ENCODE measurements at places on chromosomes 12 and 14.

DNA sequence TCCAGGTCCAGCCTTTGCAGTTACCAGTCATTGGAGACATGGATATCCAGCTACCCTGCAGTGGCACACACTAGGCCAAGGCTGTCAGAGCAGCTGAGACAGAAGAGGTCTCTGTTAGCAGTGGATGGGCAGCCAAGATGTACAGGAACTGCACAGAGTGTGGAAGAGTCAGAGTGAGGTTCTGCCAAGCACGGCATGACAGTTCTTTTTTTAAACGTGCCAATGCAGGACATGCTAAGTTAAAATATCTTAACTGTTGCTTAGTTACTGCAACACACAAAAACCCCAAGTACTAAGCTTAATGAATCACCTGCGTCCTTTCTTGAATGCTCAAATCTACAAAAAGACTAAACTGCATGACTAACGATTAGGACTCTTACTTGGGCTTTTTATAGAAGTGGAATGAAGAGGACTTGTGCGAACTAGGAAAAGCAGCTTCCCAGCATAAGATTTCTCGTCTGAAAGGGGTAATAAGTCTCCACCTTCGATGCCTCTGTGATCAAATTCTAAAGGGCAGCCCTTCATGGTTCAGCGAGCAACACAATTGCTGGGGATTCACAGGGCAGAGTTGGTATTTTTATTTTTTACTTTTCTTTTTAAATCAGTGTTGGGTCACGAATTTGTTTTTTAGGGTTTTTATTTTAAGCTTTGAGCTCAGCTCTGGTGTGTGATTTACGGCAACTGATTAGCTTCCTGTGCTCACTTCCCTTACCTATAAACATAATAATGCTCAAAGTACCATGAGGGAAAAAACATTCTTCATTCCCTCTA, 20.6 kb downstream of the MAPK1IP1L start:
- H3K4me1 ChIP-seq: peaks cover 22% of the 10 kb centered on the region
- no peak overlapping the region for H3K27ac ChIP-seq
- no peak overlapping the region for H3K4me3 ChIP-seq
- no peaks in the 10 kb centered on the region for H3K27me3 ChIP-seq
- H3K36me3 ChIP-seq: peaks cover 7% of the 10 kb centered on the region

- peaks cover 23% of the 10 kb centered on the region for H3K4me1 ChIP-seq
- DNase-seq: no peak
- H3K27ac ChIP-seq: no peak overlapping the region
- no peaks in the 10 kb centered on the region for H3K36me3 ChIP-seq
- H3K27me3 ChIP-seq: peaks cover 30% of the 10 kb centered on the region
These were observed 1.1 kb upstream of the BCDIN3D start for GRCh38 chr12:49843876-49844437.

DNA sequence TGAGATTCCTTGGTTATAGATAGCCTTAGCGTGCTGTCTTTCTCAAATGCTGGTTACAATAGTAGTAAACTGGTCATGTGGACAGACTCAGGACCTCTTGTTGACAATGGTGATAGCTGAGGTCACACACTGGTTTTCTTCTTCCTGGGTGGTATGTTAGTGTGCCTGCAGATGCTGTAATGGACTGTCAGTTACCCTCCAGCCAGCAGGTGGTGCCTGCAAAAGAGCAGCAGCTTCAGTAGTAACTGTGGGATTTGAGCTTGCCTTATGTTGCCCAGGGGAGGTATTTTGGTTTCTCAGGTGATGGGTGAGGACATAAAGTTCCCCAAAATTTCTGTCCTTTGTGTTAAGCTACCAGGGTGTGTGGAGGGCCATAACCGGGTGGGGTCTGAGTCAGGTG, 33.7 kb upstream of the SCAF11 start:
- H3K4me3 ChIP-seq: no peak overlapping the region
- no peak overlapping the region for H3K27ac ChIP-seq
- H3K27me3 ChIP-seq: peaks cover 34% of the 10 kb centered on the region
- H3K4me1 ChIP-seq: no peaks in the 10 kb centered on the region
- no peak for DNase-seq

DNA sequence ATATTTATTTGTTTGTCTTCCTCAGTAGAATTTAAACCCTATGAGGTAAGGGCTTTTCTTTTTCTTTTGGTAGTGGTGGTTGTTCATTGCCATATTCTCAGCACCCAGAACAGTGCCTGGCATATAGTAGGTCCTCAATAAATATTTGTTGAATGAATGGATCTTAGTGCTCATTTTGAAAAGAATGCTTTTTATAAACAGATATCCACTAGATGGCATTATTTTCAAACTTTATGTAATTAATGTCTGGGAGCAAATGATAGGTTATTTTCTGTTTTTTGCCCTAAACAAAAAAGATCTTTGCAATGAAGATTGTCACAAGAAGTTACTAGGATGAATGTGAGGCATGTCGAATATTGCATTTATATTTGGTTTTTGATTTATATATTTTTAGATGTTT, 64.1 kb downstream of the RAD51B start:
- no peak overlapping the region for H3K27ac ChIP-seq
- H3K4me3 ChIP-seq: no peak overlapping the region
- H3K27me3 ChIP-seq: no peaks in the 10 kb centered on the region

GRCh38 chr14:64082837-64083236, 211.3 kb downstream of the ESR2 start:
- no peak for DNase-seq
- H3K27me3 ChIP-seq: no peaks in the 10 kb centered on the region
- H3K36me3 ChIP-seq: peaks cover 11% of the 10 kb centered on the region
- no peaks in the 10 kb centered on the region for H3K4me1 ChIP-seq

DNA sequence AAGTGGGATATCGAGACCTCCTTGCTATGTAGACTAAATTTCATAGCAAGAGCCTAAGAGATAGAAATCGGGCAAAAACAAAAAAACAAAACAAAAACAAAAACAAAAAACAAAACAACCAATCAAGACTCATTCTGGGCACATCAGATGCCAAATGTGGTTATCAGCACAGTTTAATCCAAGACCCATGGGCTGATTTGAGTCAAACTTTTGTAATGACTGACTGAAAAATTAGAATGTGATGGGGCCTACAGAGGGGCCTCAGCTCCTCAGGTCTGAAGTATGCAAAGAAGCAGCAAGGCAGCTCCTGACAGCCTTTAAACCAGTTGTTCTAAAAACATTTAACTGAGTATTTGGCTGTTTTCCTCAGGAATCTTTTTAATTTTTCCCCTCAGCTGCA, 49.3 kb downstream of the SLC4A8 start:
- H3K4me1 ChIP-seq: no peaks in the 10 kb centered on the region
- H3K27ac ChIP-seq: no peak overlapping the region
- no peaks in the 10 kb centered on the region for H3K27me3 ChIP-seq
- no peak overlapping the region for H3K4me3 ChIP-seq
- H3K36me3 ChIP-seq: peaks cover 6% of the 10 kb centered on the region

GRCh38 chr12:51025338-51025835, 797 bp downstream of the SLC11A2 start:
- H3K4me1 ChIP-seq: peaks cover 47% of the 10 kb centered on the region
- peak overlapping the region; percentile 97 for H3K4me3 ChIP-seq
- peak overlapping the region; percentile 96 for H3K27ac ChIP-seq
- no peak for DNase-seq
- H3K36me3 ChIP-seq: peaks cover 1% of the 10 kb centered on the region
- H3K27me3 ChIP-seq: no peaks in the 10 kb centered on the region

DNA sequence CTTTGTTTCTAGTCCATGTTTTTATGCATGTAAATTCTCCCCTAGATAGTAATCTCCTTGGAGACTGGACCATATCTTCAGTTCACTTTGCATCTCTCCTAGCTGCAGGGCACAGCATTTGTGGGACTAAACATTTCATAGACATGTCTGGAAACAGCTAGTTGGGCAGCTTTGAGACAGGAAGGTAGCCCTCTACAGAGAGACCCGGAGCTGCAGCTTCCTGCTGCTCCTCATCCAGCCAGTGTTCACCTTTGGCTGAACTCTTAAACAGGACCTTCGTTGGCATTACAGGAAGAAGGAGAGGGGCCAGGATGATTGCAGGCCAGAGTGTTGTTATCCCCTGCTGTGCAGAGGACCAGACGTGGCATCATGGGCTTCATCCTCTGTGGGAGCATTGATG, 52.9 kb downstream of the GNS start:
- DNase-seq: no peak
- H3K4me3 ChIP-seq: no peak overlapping the region
- no peaks in the 10 kb centered on the region for H3K36me3 ChIP-seq
- no peak overlapping the region for H3K27ac ChIP-seq

GRCh38 chr14:55688566-55688965, 108.6 kb downstream of the KTN1 start:
- DNase-seq: no peak
- H3K27ac ChIP-seq: no peak overlapping the region
- H3K4me1 ChIP-seq: no peaks in the 10 kb centered on the region

GRCh38 chr14:53651096-53651740, 305.4 kb downstream of the BMP4 start:
- H3K36me3 ChIP-seq: no peaks in the 10 kb centered on the region
- no peak for DNase-seq
- H3K27me3 ChIP-seq: peaks cover 17% of the 10 kb centered on the region
- H3K27ac ChIP-seq: no peak overlapping the region
- no peak overlapping the region for H3K4me3 ChIP-seq

GRCh38 chr12:79624378-79624777, 66.4 kb downstream of the PAWR start:
- H3K27me3 ChIP-seq: no peaks in the 10 kb centered on the region
- H3K27ac ChIP-seq: peak overlapping the region; percentile 29

GRCh38 chr12:93762059-93762719, 85.0 kb downstream of the CRADD start:
- H3K36me3 ChIP-seq: no peaks in the 10 kb centered on the region
- H3K27me3 ChIP-seq: no peaks in the 10 kb centered on the region
- no peak overlapping the region for H3K27ac ChIP-seq
- DNase-seq: no peak

- DNase-seq: no peak
- no peaks in the 10 kb centered on the region for H3K27me3 ChIP-seq
- no peak overlapping the region for H3K4me3 ChIP-seq
- H3K27ac ChIP-seq: peak overlapping the region; percentile 52
- peaks cover 18% of the 10 kb centered on the region for H3K4me1 ChIP-seq
These were observed 8.8 kb downstream of the EIF2B2 start for GRCh38 chr14:75011356-75011994.

GRCh38 chr12:91289906-91290305, 107.3 kb upstream of the DCN start:
- peaks cover 13% of the 10 kb centered on the region for H3K4me1 ChIP-seq
- no peak for DNase-seq
- no peak overlapping the region for H3K4me3 ChIP-seq
- H3K27me3 ChIP-seq: no peaks in the 10 kb centered on the region
- no peak overlapping the region for H3K27ac ChIP-seq

DNA sequence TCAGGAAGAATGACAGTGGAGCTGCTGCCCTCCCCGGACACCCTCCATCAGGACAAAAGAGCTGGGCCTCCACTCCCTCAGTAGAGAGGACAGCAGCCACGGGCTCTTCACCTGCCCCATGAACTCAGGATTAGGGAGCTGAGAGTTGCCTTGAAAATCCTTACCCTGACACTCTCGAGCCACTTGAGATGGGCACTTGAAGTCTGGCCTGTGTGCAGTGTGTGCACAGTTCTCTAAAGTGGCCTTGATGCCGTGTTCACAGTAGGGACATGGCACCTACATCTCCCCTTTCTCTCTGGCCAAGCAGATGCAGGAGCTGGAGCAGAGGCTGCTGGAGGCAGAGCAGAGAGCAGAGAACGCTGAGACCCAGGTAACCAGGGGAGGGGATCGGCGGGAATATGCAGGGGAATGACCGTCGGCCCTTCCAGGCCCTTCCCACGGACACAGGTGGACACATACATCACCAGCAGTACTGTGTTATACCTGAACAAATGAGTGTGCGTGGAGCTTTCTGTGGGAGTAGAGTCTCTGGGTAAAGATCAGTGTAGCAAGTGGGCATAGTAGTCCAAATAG, 22.5 kb downstream of the PLEKHH1 start:
- no peaks in the 10 kb centered on the region for H3K36me3 ChIP-seq
- H3K27me3 ChIP-seq: peaks cover 13% of the 10 kb centered on the region
- no peak overlapping the region for H3K4me3 ChIP-seq
- no peaks in the 10 kb centered on the region for H3K4me1 ChIP-seq
- no peak for DNase-seq

DNA sequence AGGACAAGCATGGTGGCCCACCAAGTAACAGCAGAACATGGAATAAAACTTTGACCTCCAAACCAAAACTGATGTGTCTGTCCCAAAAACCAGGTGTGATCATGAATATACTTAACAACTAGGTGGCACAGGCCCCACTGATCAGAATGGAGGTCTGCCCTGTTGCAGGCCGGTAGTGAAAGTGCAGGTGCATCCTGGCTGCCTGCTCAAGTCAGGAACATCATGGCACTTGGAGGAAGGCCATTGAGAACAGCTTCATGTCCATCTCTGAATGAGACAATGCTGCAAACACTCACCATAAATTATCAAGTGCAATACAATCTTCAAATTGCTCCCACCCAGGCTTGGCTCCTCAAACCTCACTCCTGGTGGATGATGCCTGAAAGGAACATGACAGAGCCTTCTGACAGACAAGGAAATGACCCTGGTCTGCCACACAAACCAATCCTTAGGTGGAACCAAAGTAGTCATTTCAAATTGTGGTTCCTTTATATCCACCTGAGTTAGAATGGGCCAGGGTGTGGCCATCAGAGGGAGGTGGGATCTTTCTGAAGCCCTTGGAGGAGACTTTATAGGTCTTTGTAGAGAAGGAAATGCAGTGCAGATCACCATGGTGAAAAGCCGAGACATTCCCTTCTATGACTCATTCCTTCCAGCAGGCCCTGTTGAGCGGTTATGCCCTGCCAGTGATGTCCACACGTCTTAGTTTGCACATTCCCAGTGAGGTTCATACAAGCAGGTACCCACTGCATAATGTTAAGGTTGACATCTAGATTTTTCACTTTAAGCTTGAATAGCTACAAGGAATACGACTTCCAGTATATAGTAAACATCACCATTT, 36.0 kb downstream of the EGLN3 start:
- DNase-seq: no peak
- H3K4me1 ChIP-seq: peaks cover 11% of the 10 kb centered on the region
- H3K27me3 ChIP-seq: no peaks in the 10 kb centered on the region
- no peak overlapping the region for H3K4me3 ChIP-seq

- H3K36me3 ChIP-seq: no peaks in the 10 kb centered on the region
- peak overlapping the region; percentile 5 for H3K27ac ChIP-seq
- H3K27me3 ChIP-seq: no peaks in the 10 kb centered on the region
- H3K4me3 ChIP-seq: no peak overlapping the region
These were observed 60.3 kb downstream of the MED13L start for GRCh38 chr12:116217045-116217735.

- H3K4me1 ChIP-seq: peaks cover 83% of the 10 kb centered on the region
- H3K36me3 ChIP-seq: peaks cover 21% of the 10 kb centered on the region
- H3K4me3 ChIP-seq: peak overlapping the region; percentile 49
- H3K27ac ChIP-seq: peak overlapping the region; percentile 94
- no peaks in the 10 kb centered on the region for H3K27me3 ChIP-seq
These were observed 15.0 kb downstream of the KCTD10 start for GRCh38 chr12:109461846-109462756.

- H3K4me3 ChIP-seq: no peak overlapping the region
- H3K27me3 ChIP-seq: no peaks in the 10 kb centered on the region
- peaks cover 18% of the 10 kb centered on the region for H3K4me1 ChIP-seq
- H3K27ac ChIP-seq: no peak overlapping the region
- H3K36me3 ChIP-seq: peaks cover 35% of the 10 kb centered on the region
These were observed 10.6 kb downstream of the EIF2B2 start for GRCh38 chr14:75013290-75013689.

GRCh38 chr12:107318806-107319532, 225.6 kb upstream of the CRY1 start:
- peaks cover 84% of the 10 kb centered on the region for H3K27me3 ChIP-seq
- no peak overlapping the region for H3K27ac ChIP-seq
- H3K36me3 ChIP-seq: no peaks in the 10 kb centered on the region
- peak overlapping the region; percentile 59 for H3K4me3 ChIP-seq
- no peak for DNase-seq

Data from osteocyte (in vitro differentiated cells).